ENCODE measurements at places on chromosomes 5 and 9. TPM values are rescaled to one million over a fixed set of nuclear protein-coding genes. Genes with fewer than 3 reads are reported as not detected.

Gene CKMT2
- total RNA-seq, result 2.4 TPM

Gene PTPRD
- 72.6 TPM for total RNA-seq

Gene TICAM2
- 1.6 TPM for total RNA-seq

Gene SLC36A2
- not detected for total RNA-seq

Gene PRR16
- total RNA-seq, result 0.45 TPM

Gene C9
- 0.05 TPM for total RNA-seq

Gene ITGA1
- 0.83 TPM for total RNA-seq

Gene VLDLR
- total RNA-seq, result 51.4 TPM

Gene CTXN3
- total RNA-seq, result not detected

Gene MYOZ3
- total RNA-seq, result 1.2 TPM

Gene SPINK6
- 1.1 TPM for total RNA-seq

Gene HTR1A
- 0.14 TPM for total RNA-seq

Gene PCDHGB7
- total RNA-seq, result 4.9 TPM

Gene CRHBP
- 2.4 TPM for total RNA-seq

Gene ADGRD2
- total RNA-seq, result 0.27 TPM

Gene BARX1
- 0.42 TPM for total RNA-seq

Gene TPPP
- 12.0 TPM for total RNA-seq

Gene PCDH12
- 1.3 TPM for total RNA-seq

Gene TAF11L3
- not detected for total RNA-seq

Gene PRDM12
- not detected for total RNA-seq

Gene CDC20B
- total RNA-seq, result 0.49 TPM

Gene PKD2L2
- total RNA-seq, result 1.0 TPM

Gene FYB1
- total RNA-seq, result under 0.01 TPM

Gene SLC6A3
- not detected for total RNA-seq

Gene SLC45A2
- total RNA-seq, result 0.77 TPM

Gene FOXD4L5
- 0.78 TPM for total RNA-seq

Gene MSH3
- 9.7 TPM for total RNA-seq

Gene ARSI
- 2.2 TPM for total RNA-seq

Gene BRD8
- 76.8 TPM for total RNA-seq

Gene ACER2
- 2.3 TPM for total RNA-seq

Gene NME5
- total RNA-seq, result 5.1 TPM

Gene PTGDS
- 5.2 TPM for total RNA-seq

Gene TPRN
- total RNA-seq, result 9.2 TPM

Gene PALM2AKAP2
- total RNA-seq, result 9.8 TPM

Gene SLC46A2
- not detected for total RNA-seq

Gene SLCO6A1
- total RNA-seq, result 0.92 TPM

Gene PDE8B
- total RNA-seq, result 3.4 TPM

Gene SHLD3
- 4.6 TPM for total RNA-seq

Gene GOLM1
- total RNA-seq, result 159 TPM

Gene HAVCR1
- 0.13 TPM for total RNA-seq

Gene LTC4S
- 1.2 TPM for total RNA-seq

Gene SEMA5A
- 98.5 TPM for total RNA-seq

Gene KIF27
- total RNA-seq, result 5.4 TPM

Gene TLR4
- 13.2 TPM for total RNA-seq

Gene FOXI1
- total RNA-seq, result 0.35 TPM

Gene ACOT12
- total RNA-seq, result 6.5 TPM

Gene CXCL14
- total RNA-seq, result 9.9 TPM

Gene ARHGEF39
- total RNA-seq, result 7.2 TPM

Gene ZNF883
- 0.36 TPM for total RNA-seq

Gene ZBTB6
- total RNA-seq, result 17.6 TPM

All from motor neuron (in vitro differentiated cells).